ENCODE measurements at places on chromosomes 2 and 18.

DNA sequence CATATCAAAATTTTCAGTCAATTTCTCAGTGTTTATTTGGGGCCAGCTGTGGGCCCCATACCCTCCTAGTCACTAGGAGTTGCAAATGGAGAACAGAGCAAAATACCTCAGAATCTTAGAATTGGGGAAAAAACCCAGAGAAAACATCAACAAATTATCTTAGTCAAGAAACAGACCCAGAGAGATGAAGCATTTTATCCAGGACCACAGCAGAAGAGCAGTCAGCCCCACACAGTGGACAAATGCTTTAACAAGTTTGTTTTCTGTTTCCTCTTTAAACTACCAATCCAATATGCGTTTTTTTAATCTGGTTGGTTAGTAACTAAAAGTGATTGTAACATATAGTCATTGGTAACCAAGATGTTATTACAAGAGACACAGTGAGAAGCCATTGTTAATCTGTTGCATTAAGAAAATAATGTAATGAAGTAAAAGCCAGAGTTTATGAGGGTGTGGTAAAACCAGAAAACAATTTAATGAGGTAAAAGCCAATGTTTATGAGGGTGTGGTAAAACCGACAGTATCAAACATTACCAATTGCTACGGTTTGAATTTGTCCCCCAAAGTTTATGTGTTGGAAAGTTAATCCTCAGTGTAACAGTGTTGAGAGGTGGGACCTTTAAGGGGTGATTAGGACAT is 60.7 kb upstream of the COX7A2L start:
- DNase-seq: no peak

DNA sequence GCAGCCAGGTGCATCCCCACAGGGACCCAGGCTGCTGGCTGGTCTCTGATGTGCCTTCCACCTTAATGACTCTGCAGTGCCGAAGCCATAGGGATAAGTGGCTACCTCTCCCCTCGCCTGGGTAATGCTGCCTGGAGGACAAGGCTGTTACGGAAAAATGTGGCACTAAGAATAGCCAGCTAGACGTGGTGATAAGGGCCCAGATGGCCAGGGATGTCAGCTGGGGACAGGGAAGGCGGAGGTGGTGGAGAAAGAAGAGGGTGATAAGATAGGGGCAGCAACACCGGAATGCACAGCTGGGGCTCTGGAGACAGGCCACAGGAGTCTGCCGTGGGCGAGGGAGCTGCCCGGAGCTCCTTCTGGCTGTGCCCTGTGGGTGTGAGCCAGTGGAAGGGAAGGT is 170.6 kb downstream of the FHOD3 start:
- no peak for DNase-seq

GRCh38 chr2:157271590-157272203 is 14.2 kb downstream of the GALNT5 start:
- DNase-seq: no peak

DNA sequence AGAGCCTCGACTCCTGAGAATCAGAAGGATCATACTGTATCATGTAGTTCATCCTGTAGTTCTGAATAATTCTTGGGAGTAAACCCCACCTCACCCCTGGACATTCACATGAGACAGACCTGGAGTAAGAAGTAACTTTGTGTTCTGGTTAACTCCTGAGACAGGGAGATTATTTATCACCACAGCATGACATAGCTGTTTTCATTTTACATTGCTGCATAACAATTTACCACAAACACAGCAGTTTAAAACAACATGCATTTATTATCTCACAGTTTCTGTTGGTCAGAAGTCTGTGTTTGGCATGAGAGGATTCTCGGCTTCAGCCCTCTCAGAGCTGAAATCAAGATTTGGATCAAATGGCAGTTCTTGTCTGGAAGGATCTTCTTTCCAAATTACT is 855.8 kb upstream of the FANCL start:
- no peak for DNase-seq

DNA sequence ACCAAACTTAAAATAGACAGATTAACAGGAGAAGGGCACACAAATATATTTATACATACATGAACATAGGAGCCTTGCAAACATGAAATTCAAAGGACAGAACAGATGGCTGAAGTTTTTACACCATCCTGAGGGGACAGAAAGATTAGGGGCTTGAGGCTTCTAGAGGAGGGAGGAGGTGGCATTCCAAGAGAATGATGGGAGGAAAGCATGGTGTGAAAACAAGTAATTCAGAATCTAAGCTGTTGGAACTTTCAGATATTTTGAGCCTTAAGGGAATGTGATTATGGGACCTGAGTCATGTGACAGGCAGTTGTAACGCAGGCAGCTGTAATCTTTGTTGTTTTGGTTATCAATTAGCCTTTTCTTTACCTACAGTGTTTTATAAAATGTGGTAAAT is 225.2 kb upstream of the SPOPL start:
- DNase-seq: no peak

DNA sequence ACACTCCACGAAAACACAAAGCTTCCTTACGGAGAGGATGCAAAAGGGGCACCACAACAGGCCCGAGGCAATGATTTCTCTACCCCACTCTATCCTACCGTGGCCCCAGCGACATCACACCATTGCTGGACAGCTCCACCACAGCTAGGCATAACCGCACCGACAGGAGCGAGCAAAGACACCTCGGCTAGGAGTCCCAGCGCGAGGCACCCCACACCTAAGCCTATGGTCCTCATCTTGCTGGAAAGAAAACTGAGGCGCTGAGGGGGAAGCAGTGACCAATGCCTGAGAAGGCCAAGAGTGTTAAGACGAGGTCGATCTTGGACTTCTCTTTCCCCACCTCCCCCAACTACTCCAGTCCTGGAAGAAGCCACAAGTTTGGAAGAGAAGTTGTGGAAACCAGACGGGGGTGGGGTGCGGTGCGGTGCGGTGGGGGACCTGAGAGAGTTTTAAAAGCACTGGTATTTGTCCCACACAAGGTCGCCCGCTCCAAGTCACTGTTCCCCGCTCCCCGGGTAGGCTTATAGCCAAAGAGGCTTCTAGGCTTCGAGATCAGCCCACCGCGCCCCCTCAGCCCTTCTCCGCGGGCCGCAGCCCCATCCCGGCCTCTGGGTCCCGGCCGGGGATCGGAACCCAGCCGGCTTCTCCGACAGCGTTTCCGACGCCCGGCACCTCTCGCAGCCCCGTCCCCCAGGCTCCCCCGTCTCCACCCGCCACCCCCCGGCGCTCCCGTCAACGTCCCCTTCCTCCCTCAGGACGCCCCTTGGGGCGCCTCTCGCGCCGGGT is 766 bp downstream of the PDE6D start:
- no peak for DNase-seq

DNA sequence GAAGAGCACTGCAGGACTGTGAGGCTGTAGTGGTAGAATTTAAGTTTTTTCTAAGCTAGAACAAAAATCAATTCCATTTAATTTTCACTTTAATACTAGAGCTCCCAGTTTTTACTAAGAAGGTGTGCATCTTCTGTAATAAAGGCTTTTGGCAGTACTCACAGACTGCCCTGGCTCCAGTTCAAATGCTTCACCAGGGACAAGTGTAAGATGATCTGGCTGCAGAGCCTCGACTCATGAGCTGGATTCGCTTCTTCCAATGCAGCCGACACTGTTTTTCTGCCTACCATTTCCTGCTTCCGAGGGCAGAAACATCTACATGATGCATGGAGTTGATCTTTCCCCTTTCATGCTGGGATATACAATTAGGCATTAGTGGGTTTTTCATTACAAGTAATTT is 87.0 kb downstream of the FARSB start:
- no peak for DNase-seq

DNA sequence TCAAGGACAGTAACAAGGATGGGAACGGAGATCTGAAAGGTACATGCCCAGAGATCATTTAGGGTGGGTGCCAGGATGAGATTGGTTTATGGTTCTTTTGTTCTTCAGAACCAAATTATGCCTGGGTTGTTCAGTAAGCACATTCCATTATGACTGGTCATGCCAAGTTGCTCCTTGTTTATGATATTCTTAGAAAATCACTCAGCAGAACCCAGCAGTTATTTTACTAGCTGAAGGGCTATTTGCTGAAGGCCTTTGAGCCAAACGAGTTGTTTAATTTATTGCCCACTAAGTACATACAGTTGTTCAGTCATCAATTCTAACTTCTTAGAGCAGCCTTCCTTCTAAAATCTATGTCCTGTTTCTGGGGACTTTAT is 635 bp downstream of the SLC3A1 start:
- no peak for DNase-seq

- DNase-seq: no peak
These were observed 1.3 kb downstream of the KIAA2012 start for GRCh38 chr2:202074324-202074723.

DNA sequence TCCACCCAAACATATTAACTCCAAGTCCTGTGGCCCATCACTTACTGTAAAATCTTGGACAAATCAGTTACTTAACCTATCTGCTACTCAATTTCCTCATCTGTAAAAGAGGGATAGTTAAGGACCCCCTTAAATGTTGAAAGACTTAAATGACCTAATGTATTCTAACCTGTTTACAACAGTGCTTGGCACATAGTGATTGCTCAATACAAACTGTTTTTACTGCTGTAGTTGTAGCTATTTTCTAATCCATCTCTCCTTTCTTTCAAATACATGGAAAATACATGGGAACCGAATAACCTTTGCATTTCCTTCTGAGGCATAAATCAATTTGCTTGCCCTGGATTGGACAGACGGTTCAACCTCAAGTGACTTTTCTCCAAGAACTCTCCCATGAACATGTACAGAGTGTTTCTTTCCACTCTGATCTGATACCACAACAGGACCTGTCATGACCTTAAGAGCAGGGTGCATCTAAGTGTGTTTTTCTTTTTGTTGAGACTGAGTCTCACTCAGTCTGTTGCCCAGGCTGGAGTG is 2.7 kb downstream of the LNPK start:
- DNase-seq: no peak

GRCh38 chr2:176774766-176775451 is 437.7 kb upstream of the HNRNPA3 start:
- no peak for DNase-seq

DNA sequence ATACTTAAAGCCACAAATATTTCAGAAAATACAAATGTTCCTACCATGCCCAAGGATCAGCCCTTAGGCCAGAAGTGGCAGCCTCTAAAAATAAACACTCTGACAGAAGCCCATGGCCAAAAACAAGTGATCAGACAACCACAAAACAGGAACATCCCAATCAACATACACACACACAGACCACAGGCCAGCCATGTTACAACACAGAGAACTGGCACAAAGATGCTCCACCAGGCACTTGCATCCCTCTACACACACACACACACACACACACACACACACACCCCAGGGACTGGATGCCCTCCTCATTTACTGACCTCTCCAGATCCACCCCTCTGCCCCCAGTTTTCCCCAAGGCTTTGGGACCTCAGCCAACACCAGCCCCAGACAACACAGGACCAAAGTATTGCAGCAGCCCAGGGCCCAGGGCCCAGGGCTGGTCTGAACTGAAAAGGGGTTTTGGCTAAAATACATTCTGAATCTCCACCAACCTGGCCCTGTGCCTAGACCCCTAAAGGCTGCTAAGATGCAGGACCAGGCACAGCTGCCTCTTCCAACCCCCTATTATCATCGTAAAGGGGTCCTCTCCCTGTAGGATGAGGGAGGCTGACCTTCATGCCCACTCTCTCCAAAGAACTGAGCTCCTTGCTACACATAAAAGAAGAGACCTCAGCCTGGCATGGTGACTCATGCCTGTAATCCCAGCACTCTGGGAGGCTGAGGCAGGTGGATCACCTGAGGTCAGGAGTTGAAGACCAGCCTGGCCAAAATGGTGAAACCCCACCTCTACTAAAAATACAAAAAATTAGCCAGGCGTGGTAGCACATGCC is 151.4 kb downstream of the TNS1 start:
- no peak for DNase-seq

GRCh38 chr2:16318051-16318450 is 347.6 kb downstream of the CYRIA start:
- no peak for DNase-seq

GRCh38 chr2:28063492-28063962 is 173.0 kb downstream of the BABAM2 start:
- DNase-seq: no peak

DNA sequence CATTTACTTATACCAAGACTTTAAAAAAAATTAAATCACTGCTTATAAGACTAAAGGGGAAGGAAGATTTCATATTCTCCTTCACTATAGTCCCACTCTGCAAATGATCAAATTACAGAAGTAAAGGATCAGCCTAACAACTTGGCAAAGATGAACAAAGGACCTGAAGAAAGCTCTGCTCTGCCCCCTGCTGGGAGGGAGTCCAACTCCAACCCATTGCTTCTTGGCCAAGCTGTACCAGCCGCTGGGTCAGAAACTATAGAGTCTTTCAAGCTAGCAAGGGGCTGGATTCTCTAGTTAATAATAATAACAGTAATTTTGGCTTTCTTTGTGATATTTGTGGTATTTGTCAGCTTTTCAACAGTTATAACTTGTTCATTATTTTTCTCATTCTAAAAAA is 927.0 kb upstream of the CRIM1 start:
- DNase-seq: no peak

DNA sequence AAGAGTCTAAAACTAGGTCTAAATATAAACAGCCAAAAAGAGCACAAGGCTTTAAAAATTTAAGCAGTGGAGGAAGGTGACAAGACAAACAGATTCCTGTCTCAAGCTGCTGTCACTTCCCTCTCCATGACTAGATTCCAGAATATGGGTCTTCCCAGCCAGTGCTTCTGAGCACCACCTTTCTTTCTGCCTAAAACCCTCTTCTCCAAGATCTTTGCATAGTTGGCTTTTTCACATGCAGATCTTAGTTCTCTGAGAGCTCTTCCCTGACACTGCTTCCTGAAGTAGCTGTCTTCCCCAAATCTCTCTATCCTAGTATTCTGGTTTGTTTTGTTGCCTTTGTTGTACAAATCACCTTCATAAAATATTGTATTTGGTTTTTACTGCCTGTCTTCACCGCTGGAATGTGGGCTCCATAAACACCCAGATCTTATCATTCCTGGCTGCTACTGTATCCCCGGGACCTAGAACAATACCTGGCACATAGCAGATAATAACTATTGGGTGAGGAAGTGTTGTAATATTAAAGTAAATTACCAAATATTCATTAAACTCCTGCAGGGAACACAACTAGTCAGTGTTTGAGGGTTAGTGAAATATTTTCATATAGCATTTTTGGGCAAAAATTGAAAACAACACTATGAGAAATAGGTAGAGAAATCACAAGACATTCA is 150.2 kb downstream of the CCDC85A start:
- DNase-seq: no peak

DNA sequence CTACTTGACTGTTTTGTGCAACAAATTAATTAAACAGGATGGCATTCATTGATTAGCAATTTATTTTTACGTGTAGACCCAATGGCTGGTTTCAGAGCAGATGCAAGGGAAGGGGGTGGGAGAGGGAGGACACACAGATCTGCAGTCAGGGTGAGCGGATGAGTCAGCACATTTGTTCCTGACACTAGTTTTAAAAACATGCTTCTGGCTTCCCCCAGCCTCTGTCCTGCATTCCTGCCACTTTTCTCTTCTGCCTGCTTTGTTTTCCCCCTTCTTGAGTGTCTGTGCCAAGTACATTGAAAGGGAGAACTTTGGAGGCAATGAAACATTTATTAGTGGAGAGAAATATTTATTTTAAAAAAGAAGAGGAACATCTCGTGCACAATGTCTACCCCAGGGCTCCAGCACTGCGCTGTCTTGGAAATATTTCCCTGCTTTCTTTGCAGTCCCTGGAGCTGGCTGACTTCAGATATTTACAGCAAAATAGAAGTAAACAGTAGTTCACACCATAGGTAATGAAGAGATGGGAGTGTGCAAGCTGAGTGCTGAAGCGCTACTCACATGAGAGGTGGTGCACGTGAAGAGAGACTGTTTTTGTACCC is 52.2 kb downstream of the NRP2 start:
- no peak for DNase-seq

- DNase-seq: no peak
These were observed 592.0 kb upstream of the LRRTM1 start for GRCh38 chr2:80896576-80896975.

Data from NCI-H774 (cell line).